Activated CD4-positive, CD25-positive, alpha-beta regulatory T cell treated with anti-CD3 and anti-CD28 coated beads, Interleukin-2, amount 50 U/mL, for 16 hours (primary cell): ENCODE measurements at places on chromosomes 11 and 22.

DNA sequence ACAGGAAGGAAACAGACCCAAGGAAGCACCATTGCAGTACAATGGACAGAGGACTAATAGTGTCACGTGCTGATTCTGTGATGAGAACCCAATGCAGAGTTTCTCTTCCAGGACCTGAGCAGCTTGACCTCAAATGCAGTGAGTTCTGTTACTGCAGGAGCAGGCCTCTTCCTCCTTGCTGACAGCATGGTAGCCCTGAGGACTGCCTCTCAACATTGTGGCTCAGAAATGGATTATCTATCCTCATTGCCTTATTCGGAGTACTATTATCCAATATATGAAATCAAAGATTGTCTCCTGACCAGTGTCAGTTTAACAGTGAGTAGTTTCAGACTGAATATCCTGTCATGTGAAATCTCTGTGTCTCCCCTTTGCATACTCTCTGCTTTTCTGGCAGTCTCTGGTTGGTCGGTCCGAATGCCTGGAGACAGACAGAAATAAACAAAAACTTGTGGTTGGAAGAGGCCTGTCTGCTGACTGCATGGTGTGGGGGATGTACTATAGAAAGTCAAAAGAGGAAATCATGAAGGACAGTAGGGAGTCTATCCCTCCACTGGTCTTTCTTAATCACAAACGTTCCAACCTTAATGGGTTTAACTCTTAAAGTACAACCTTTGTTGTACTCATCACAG lies 6.9 kb upstream of the MS4A14 start:
- no peak for DNase-seq

DNA sequence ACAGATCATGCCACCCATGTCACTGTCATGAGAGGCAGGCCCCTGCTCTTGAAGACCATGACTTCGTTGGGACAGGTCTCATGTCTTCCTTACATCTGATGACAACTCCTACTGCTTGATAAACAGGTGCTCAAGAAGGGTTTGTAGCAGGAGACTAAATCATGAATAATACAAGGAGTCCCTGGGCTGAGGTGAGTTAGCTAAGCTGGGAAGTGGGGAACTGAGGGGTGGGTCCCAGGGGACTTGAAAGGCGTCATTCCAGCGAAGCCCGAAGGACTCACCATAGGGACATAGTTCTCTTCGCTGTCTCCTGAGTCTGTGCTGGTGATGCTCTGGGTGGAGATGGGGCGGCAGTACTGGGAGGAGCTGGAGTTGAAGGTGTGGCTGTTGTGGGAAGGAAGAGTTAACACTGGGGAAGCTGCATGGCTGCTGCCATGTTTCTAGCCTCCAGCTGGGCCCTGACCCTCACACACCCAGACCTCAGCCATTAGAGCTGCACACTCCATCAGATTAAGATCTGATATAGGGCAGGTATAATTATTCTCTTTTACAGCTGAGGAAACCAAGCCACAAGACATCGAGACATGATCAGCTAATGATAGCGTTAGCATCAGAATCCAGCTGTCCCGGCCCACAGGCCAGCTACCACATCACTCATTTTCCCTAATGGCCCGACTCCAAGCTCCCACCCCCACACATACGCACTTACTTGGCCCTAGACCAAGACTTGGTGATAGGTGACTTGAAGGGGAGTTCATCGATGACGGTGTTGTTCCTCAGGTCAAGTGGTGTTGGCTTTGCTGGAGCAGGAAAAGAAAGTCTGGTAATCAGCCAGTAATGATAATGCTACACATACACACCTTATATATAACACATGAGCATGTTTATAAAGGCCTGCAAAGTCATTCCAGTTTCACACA lies 32.9 kb downstream of the USP35 start:
- no peak for DNase-seq

DNA sequence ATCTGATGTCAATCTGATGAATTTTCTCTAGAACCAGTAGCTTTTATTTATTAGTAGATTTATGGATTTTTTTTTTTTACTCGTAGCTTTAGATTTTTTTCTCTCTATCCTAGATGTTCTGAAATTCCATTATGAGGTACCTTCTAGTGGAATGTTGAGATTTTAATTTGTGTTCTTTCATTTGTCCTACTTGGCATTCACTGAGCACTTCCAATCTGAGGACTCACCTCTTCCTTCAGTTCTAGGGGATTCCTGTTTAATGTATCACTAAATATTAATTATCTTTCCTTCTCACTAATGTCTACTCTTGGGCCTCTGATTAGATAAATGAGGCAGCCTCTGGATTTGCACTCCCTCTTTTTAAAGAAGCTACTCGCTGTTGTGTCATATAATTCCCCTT lies 40.2 kb upstream of the WNT7B start:
- DNase-seq = no peak

DNA sequence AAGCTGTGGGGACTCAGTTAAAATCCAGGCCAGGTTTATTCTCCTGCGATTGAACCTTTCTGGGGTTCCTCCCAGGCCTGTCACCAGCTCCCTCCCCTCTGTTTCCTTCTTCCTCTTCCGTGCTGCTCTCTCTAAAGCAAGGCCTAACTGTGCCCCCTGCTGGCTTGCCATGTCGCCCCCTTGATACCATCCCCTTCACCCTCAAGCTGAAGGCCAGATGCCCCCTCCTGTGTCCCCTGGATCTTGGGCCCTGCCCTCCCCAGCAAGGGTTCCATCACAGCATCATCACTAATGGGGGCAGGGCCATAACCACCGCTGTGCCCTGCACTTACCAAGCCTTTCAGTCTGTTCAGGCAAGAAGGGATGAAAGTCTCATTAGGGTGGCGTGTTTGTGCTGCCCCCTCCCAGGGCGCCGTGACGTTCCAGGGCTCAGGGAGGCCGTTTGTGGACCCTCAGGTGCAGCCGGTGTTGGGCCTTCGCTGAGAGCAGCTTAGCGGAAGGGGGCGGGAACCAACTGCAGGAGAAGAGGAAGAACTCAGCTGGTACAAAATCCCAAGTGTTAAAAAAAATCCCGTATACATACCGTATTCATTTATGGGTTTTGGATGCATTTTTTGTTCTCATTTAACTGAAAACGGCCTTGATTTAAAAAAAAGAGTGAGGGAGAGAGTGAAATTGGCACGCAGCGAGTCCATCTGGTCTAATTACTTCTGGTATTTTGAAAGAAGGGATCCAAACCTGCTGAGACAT lies 69.9 kb downstream of the MPPED1 start:
- no peak for DNase-seq

DNA sequence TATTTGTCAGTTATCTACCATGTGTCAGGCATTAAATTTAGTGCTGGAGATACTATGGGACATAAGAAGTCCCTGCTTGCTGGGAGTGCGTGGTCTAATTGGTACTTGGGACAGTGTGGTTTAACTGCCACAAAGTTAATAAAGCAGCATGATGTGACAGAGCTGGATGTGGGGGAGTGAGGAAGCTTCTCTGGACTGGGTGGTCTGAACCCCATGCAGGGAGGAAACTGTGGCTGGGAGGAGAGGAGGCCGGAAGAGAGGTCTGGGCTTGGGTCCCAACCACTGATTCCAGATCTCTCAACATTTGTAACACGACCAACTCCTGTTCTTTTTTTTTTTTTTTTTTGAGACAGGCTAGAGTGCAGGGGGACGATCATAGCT lies 37.1 kb downstream of the ST3GAL4 start:
- DNase-seq = no peak

DNA sequence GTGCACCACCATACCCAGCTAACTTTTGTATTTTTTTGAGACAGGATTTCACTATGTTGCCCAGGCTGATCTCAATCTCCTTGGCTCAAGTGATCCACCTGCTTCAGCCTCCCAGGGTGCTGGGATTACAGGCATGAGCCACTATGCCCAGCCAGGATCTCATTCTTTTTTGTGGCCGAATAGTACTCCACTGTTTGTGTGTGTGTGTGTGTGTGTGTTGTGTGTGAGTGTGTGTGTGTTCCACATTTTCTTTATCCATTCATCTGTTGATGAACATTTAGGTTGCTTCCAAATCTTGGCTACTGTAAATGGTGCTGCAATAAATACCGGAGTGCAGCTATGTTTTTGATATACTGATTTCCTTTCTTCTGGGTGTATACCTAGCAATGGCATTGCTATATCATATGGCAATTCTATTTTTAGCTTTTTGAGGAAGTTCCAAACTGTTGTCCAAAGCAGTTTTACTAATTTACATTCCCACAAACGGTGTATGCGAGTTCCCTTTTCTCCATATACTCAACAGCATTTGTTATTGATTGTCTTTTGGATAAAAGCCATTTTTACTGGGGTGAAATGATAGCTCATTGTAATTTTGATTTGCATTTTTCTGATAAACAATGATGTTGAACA lies 105.4 kb downstream of the TTC28 start:
- DNase-seq = no peak

GRCh38 chr11:120188811-120189455 lies 21.9 kb upstream of the OAF start:
- DNase-seq = no peak

DNA sequence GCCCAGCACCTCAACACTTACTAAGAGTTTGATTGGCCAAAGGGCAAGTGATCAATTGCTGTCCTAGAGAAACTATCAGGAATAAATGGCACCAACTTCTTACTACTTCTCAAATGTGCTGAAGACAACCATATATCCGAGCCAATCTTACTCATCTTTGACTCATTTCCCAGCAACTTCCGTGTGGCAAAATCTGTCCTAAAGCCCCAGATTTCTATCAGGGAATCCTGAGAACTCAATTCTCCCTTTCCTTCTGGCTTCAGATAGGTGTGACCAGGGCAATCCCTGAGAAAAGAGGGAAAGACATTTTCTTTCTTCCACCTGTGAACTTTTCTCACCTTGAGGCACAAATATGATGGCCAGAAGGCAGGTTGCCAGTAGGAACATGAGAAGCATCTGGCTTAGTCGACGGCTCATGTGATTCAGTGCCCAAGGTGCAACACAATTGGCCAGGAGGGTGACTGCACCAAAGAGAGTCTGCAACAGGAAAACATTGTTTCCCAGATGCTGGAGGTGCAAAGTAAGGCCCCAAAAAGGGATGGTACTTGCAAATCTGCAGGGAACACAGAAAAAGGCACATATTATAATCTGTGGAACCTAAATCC lies 21.8 kb upstream of the SLC22A24 start:
- no peak for DNase-seq

DNA sequence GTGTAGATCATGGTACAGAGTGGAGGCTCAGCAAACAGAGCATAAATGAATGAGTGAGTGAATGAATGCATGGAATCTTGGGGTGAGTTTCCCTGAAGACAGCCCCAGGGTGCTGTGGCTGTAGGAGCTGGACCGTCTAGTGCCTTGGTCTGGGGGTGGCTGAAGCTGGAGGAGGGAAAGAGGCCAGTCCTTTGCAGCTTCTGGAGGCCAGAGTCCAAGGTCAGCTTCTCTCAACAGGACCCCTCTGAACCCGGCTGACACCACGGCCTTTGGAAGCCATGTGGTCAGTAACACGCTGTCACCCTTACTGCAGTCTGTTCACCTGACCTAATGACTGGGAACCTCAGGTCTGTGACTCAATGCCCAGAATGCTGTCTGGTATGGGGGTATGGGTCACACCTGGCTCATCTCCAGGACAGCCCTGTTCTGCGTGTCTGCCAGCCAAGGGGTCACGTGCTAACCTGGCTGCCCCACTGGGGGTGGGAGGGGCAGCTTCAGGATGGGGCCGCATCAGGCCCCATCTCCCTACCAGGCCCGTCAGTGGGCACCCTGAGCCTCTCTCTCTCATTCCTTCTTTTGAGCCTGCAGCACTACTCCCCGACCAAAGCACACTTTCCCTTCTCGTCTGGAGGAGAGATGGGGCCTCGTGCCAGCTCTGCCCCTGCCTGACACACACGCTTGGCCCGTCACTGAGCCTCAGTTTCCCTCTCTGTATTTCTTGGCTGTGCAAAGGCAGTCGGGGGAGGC lies 24.1 kb upstream of the CHKA start:
- DNase-seq = no peak

DNA sequence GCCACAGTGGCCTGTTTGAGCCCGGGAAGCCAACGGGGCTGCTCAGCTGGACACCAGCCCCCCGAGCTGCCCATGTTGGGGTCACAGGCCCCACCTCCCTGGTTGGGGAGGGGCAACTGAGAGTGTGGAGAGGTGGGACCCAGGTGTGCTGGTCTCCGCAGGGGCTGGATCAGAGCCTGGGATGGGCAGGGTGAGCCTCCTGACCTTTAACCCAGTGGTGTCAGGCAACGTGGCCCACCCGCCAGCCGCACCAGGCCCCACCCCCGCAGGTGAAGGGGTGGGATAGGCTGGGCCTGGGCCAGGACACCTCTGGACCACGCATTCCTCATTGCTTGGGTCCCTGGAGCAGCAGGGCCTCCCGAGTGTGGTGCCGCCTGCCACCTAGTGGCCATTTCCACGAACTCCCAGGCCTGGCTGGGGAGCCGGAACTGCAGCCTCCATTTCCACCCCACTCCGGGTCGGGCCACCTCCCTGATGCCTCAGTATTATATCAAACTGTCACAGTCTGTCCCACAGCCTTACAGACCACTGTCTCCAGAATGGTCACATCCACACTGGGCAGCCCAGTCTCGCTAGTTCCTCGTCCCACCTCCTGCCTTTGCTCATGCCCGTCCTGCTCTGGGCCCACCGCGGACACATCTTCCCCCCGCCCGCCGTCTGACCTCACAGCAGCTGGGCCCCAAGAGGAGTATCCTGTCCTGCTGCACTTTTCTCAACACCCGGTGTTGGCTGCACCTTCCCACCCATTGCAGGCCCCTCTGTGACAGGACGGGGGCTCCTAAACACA lies 13.3 kb upstream of the PPP6R3 start:
- peak; percentile 54 for DNase-seq

- DNase-seq = no peak
Observed at GRCh38 chr11:68524213-68524612, 63.7 kb downstream of the PPP6R3 start.

- DNase-seq = no peak
Observed at GRCh38 chr11:66510990-66511339, 530 bp downstream of the BBS1 start.

DNA sequence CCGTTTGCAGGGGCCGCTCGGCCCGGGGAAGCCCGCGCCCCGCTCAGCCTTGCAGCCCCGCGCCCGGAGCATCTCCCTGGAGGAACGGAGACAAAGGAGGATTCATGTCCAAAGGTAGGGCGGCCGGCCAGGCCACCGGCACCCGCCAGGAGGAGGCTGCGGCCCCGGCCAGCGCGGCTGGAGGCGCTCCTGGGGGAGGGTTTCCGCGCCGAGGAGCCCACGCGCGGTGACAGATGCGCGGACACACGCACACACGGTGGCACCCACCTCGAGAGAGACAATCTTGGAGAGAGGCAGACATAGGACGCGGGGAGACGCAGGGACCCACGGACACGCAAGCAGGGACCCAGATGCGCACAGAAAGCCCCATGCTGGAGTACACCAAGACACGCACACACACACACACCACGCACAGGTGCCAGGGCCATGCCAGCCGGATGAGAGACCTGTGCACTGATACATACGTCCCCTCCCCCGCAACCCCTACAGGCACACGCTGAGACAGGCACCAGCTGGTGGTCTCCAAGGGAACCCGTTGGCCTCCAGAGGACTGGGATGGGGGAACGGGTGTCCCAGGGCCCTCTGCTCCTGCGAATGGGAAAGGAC lies 7.8 kb downstream of the SEPTIN3 start:
- DNase-seq = no peak
